ENCODE measurements at places on chromosomes 13 and 19.

- no peak for DNase-seq
Measured at GRCh38 chr13:86403181-86403580, 604.0 kb upstream of the SLITRK6 start.

GRCh38 chr13:114099191-114099590 is 33.2 kb downstream of the RASA3 start:
- DNase-seq, result no peak

DNA sequence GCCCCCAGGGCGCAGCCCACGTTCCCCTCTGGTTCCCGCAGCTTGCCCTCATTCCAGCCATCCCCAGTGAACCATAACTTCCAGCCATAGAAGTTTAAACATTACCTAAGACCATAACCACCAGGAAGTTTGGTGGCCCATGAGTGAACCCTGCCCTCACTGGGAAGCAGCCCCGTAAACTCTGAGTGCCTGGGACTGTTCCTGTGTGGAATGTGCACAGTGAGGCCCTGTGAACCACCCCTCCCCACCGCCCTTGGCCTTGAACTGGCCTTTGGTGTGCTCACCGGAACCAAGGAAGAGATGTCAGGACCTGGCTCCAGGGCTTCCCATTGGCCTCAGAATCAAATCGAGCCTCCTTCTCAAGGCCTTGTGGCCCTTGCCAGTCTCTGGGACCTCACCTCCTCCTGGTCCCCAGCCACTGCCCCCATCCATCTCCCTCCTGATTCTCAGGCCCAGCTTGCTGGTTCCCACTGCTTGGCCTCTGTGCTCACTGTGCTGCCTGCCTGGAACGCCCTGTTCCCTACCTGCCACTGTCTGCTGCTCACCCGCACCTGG is 46.5 kb downstream of the DNM2 start:
- DNase-seq, result no peak

GRCh38 chr13:105595471-105595870 is 940.0 kb downstream of the EFNB2 start:
- DNase-seq, result no peak

GRCh38 chr19:5205937-5206750 is 134.5 kb downstream of the PTPRS start:
- no peak for DNase-seq

DNA sequence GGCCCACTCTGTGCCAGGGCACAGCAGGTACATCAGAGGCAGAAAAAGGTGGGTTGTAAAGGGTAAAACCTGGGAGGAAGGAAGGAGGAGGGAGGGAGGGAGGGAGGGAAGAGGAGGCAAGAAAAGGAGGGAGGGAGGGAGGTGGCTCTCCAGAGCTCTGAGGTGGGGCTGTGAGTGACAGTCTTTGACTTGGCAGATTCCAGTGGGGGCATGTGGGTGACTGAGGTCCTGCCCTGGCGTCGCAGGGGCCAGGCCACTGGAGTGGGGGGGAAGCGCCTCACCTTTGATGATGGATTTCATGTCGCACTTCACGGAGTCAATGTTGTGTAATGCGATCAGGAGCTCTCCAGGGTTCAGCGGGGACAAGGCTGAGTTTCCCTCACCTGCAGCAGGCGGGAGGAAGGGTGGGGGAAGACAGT is 6.0 kb upstream of the RSPH6A start:
- DNase-seq, result no peak

DNA sequence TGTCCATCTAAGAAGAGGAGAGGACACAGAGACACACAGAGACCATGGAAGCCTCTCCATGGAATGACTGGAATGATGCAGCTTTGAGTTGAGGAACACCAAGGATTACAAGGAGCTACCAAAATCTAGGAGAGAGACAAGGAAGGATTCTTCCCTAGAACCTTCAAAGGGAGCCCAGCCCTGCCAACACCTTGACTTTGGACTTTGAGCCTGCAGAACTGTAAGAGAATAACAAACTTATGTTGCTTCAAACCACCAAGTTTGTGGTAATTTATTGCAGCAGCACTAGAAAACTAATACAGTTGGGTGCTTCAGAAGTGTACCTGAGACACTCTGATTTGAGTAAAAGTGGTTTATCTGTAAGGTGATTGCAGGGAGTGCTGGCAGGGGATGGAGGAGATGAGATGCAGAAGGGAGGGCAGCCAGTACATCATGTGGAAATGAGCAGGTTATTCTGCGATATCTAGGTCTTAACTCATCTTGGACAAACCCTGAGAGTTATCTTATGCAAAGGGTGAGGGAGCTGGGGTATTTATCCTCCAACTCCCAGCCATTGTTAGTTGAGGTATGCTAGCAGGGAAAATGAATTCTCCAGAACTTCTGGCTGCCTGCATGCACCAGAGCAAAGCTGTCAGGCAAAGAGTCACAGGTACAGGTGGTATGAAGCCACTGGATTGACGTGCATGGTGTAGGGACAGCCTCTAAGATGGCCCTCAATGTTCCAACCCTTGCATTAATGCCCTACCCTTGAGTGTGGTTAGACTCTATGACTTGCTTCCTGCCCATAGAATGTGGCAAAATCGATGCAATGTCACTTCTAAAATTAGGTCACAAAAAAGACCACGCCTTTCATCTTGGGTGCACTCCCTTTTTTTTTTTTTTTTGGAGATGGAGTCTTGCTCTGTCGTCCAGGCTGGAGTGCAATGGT is 31.3 kb upstream of the ADGRL1 start:
- DNase-seq, result no peak

Data from glomerular endothelial cell (primary cell).